Ascending aorta (tissue), 2 donors: ENCODE measurements at places on chromosomes 7 and 10. TPM values are rescaled to one million over a fixed set of nuclear protein-coding genes. Genes with fewer than 3 reads are reported as not detected.

The CLEC2L gene
- not detected for total RNA-seq

The CNPY1 gene
- not detected for total RNA-seq

The FAM25G gene
- not detected for total RNA-seq

The COL1A2 gene
- 692 TPM for total RNA-seq

The CBLL1 gene
- 44.1 TPM for total RNA-seq

The GARIN1A gene
- total RNA-seq, result 0.53 TPM

DNA sequence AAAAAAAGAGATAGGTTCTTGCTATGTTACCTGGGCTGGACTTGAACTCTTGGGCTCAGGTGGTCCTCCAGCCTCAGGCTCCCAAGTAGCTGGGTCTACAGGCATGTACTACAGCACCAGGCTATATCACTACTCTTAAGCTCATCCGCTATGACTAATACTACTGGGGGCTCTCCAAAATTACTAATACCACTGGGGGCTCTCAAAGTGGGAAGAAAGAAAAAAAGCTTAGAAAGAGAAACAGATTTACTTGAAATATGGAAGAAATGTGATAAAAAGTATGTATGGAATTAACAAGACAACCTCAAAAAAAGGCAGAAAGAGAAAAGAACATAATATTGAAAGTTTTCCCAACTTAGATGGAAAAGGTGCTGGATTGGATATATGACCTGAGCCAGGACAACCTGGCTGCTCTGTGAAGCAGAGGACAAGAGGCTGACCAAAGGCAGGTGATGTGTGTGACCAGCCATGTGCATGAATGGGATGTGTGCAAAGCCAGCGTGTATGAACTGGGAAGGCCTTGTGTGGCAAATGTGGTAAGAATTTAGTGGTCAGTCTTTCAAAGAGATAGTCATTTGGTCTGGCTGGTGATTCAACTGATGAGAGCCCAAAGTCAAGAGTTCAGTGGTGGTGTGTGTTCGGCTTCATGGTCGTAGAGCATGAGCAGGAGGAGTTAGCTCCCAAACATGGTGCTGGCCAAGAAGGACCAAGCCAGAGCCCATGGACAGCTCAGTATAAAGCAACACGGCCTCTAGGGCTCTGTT is 232.4 kb upstream of the KLF14 start:
- DNase-seq, result no peak

DNA sequence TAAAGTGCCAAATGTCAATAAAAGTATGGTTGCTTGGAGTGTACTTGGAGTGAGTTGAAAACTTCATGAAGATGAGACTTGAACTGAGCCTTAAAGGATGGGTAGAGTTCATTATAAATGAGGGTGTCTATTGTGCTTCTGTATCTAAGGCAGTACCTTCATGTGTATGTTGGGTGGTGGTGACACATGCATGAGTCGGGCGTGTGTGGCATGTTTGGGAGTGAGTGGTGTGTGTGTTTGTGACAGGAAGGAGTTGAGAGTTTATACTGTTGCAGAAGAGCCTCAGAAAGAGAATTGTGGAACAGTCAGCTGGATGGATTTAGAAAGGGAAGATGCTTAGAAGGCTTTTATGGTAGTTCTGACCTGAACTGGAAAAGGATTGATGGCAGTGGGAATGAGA is 6.0 kb upstream of the ZRANB1 start:
- no peak for DNase-seq

DNA sequence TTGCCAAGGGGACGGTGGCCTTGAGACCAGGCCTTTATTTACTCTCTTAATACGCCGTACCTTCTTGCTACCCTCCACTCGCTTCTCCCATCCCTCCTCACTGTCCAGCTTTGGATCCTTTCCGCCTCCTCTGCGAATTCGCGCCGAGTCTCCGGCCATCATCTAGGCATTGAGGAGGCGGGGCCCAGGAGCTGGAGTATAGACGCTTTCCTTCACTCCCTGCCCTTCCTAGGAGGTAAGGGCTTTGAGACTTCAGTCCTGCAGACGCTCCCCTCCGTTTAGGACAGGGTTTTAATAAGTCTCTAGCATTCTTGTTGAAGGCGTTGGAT is 538 bp downstream of the TFAM start:
- DNase-seq, result peak; percentile 63

DNA sequence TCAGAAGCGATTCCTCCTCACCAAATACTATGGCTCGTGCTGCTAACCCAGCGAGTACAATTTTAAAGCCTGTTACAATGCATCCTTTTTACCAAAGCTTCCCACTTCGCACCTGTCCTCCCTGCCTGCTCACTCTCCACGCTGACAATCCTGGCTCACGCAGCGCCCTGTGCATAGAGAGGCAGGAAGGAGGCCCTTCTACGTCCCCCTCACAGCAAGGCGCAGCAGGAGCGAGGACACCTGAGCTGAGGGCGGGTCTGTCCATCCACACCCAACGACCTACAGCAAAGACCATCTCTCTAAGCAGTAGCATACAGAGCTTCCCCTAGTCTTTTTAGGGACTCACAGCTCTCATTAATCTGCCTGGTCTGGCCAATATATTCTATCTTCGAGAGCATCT is 46.0 kb downstream of the MKI67 start:
- DNase-seq, result peak; percentile 42

DNA sequence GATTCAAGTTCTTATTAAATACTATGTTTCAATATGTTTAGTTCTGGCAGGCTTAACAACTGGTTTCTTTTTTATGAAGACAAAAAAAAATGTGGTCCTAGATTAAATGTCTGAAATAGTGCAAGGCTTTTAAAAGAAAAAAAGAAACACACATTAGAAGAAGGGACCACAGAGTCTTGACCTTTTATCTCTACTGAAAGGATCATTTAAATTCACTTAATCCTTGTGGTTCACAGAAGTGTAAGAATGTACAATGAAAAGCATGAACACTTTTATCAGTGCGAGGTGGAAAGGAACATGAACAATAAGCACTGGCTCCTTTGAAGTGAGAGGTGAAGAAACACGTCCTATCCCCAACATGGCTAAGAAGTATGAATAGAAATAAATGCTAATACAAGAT is 765.1 kb downstream of the MAGI2 start:
- DNase-seq, result no peak

GRCh38 chr10:13043520-13043919 is 42.0 kb upstream of the CCDC3 start:
- no peak for DNase-seq

GRCh38 chr7:30117896-30118295 is 16.9 kb upstream of the MTURN start:
- DNase-seq, result no peak

- no peak for DNase-seq
Measured at GRCh38 chr10:105837951-105838350, 1196.9 kb downstream of the SORCS3 start.
